CD8-positive, alpha-beta memory T cell (primary cell): ENCODE measurements at places on chromosomes 2 and 18. TPM values are rescaled to one million over a fixed set of nuclear protein-coding genes. Genes with fewer than 3 reads are reported as not detected.

FHL2 gene
- polyA plus RNA-seq, result 0.69 TPM

CD226 gene
- 39.2 TPM for polyA plus RNA-seq

DNA sequence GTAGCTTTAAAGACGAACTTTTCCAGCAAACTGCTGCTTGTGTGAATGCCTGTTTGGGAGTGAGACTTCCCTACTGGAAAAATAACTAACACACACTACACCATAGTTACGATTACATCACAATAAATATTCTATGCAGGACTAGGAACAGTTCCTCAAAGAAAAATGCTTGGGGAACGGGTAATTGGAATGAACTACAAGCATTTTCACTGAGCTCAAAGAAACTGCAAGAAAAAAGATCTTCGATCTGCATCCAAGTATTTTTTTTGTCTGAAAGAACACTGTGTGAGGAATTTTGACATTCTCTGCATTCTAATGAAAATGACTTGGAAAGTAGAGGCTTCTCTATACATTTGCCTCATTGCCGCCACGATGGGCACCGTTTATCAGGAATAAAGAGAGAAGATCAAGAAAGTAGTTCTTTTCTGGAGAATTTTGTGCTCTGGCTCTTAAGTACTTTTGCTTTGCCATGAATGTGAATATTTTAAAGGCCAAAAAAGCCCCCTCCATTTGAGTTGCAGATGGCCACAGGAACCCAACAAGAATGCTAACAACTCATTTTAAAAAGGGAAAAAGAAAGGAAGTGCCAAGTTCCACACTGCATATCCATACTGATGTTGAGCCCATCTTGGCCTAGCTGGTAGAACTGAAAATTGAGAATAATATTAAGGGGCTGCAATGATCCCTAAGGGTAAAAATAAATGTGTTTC, 13.6 kb downstream of the LYPD1 start:
- no peak for DNase-seq

DNA sequence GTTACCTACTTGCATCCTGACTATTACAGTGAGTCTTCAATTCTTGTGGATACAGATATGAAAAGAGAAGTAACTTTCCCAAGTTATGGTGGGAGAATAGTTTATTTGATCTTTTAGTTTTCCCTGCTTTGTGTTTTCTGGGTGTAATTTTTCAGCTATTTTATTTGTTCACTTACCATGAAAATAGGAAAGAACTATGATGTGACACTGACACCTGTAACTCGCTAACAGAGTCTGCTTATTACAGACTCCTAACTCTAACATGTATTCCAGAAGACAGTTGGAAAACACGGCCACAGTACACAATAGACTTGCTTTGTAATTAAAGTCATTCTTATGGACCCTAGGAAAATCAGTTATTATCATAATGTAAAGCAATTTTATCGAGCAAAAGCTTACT, 323.2 kb downstream of the LRRTM1 start:
- DNase-seq, result no peak

DNA sequence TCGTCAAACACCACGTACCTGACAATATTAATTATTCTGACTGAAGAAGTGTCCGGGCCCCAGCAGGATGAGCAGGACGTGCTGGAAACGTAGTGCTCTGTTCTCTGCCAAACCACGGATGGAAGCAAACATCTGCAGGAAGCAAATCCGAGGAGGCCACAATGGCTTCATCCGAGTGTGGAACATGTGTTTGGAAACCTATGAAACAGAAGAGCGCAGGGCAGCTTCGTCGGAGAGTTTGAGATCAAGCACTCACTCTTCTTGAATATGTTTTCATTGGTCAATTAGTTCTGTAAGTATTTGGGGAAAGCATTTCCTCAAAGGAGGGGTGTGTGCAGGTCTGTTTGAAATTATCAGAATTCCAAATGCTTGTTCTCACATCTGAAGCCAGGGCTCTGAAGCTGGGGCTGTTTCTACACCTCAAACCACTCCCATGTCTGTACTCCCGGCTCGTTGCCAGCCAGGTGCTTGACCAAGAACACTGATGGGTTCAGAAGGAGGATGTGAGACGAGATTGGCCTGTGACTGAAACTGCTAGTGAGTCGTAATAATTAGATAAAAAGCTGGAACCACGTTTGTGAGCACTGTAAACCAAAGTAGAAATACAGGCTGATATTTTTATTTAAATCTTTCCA, 356.6 kb upstream of the SALL3 start:
- DNase-seq, result no peak
